ENCODE measurements at places on chromosomes 2 and 18.
A peak's percentile ranks its signal among the peaks of the same experiment; 100 is the strongest.

DNA sequence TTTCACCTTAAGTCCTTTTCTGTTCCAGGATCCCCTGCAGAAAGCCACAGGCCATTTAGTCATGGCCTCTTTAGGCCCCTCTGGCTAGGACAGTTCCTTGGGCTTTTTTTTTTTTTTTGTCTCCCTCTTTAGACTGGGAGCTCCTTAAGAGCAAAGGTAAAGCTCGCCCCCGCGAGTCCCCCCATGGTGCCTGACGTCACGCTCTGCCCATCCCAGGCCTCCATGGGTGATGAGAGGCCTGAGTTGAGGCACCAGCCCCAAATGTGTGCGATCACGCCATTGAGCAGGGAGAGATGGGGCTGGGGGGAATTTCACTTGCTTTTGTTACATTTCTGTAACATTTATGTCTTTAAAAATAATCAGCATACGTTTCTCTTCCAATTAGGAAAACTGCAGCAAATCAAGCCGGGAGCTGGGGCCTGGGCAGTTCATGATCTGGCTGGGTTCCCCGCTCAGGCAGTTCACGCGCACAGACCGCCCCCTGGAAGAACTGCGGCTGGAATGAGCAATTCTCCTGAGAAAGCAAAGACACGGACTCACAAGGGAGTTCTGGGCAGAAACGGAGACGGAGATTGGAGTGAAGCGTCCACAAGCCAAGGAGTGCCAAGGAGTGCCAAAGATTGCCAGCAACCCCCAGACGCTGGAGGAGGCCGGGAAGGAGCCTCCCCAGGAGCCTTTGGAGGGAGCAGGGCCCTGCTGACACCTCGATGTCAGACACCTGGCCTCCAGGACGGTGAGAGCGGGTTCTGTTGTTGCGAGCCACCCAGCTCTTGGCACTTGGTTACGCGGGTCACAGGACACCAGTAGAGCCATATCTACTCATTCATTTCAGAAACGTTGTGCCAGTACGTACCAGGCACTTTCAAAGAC lies 108.4 kb upstream of the ODC1 start:
- no peak for DNase-seq

DNA sequence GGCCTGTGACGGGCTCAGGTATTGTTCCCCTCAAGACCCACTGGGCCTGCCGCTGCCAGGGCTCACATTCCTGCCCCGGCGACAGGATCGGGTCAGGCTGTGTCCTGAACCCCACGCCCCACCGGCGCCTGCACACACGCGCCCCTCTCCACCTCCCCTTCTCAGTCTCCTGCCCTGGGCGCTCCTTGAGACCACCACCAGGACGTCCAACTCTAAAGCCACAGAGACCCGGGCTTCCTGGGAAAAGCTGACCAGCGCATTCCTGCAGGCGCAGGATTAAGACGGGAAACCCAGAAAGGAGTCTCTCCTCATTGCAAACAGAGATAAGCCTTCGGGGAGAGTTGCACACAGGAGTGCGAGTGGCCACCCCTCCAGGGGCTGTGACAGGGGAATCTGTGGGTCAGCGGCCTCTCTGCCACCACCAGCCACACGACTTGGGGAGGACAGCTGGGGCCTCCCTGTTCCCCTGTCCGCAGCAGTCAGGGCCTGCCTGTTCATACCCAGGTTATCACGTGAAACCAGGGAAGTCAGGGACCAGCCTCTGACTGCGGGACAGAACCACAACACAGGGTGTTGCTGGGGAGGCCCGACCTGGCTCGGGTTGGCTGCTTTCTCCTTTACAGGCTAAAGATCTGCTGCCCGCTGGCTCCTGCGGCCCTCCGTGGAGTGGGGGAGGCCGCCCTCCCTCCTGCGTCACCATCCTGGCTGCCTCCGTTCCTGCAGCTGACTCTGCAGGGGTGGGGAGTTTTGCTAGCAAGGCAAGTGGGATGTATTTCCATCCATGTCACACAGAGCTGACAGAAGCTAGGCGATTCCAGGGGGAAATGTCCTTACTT lies 88.8 kb downstream of the ZCCHC2 start:
- DNase-seq: no peak

DNA sequence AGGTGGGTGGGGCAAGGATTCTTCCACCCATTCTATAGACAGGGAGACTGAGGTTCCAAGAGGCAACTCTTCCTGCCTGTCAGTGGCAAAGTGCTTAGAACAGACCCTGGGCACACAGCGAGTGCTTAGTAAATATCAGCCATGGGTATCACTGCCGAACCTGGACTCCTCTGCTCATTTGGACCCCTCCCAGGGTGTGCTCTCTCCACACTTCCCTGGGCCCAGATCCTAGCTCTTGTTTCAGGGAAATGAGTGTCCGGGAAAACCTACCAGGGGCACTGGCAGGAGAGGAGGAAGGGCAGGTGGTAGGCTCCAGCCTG lies 136.3 kb downstream of the CYP26B1 start:
- DNase-seq: no peak

GRCh38 chr2:98643496-98644100 lies 35.2 kb downstream of the UNC50 start:
- DNase-seq: no peak

- DNase-seq: no peak
These were observed 13.1 kb upstream of the MLPH start for GRCh38 chr2:237473878-237474441.

DNA sequence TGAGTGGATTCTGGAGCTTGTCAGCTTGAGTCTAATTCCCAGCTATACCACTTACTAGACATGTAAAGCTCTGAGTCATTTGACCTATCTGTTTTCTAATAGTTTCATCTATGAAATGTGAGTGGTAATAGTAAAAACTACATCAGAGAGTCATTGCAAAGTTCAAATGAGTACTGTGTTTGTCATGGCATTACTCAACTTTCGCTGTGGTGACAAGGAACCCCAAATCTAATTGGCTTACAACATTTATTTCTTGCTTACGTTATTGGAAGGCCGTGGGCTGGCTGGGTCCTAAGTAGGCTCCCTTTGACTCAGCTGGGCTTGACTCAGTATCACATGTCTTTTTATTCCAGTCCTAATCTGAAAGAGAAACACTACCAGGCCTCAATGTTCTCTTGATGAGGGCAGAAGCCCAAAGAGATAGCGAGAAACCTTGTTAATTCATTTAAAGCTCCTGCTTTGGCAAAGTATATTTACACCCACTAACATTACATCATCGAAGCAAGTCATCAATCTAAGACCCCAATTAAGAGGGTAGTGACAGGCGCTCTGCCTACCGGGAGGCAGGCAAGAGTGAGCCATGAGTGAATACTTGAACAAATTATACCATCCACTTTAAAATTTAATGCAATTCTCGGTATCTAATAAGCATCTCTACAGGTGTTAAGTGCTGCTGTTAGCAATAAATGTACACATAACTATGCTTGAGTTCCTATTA lies 431.8 kb upstream of the SPHKAP start:
- no peak for DNase-seq

- no peak for DNase-seq
These were observed 566.6 kb upstream of the VRK2 start for GRCh38 chr2:57479981-57480380.

- DNase-seq: peak; percentile 17
These were observed 489 bp downstream of the TRMT61B start for GRCh38 chr2:28869494-28870145.

DNA sequence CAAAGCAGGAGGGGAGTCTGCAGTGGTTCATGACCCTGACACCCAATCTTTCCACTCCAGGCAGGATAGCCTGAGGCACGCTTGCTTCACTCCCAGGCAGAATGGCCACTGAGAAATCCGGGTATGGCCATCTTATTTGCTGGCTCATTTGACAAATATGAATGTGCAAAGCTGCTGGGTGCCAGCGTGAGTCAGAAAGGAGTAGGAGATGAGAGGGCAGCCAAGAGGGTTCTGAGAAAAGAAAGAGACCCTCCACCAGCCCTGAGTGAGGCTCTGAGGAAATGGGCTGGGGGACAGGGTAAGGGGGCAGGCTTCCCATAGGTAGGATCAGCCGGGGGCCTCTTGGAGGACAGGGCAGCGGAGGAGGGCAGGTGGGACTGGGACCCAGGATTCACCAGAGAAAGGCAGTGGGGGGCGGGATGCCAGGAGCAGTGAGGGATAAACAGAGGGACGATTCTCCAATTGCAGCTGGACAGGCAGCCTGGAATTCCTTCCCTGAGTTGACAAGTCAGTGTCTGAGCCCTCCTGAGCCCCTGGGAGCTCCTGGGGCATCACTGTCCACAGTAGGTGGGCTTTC lies 15.2 kb downstream of the RAMP1 start:
- peak; percentile 84 for DNase-seq

DNA sequence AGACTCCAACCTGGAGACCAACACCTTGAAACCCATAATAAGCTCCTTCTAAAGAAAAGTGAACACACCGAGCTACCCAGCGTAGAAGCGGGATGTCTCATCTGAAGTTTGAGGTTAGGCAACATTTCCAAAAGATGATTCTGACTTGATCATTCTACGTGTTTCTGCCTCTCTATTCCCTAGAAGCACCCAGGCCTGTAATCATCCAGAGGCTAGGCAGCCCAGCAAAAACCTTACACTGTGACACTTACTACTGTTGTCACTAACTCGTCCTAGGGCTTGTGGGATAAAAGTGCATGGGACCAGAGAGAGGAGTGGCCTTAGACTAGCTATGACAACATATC lies 1.4 kb downstream of the ZBTB14 start:
- no peak for DNase-seq

All from 8988T (cell line).